Upper lobe of left lung (tissue), 6 donors: ENCODE measurements at places on chromosomes 12 and 14. TPM values are rescaled to one million over a fixed set of nuclear protein-coding genes. Genes with fewer than 3 reads are reported as not detected.

DNA sequence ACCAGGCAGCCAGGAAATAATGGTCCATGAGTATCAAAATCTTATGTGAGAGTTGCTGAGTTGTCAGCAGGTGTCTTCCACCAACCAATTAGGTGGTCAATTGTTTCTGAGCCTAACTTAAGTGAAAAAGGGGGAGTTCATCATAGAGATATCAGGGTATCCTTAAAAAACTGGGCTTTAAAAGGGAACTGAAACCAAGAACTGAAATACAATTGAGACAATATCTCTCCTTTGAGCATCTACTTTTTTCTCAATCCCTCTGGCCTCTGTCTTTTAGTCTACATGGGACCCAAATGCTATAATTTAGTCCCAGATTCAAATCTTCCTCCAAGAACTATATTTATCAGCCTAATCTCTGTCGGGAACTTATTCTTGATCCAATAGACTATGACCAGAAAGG is 201.0 kb downstream of the BTG1 start:
- DNase-seq, result no peak

SERPINA5 gene
- 1.2 TPM for total RNA-seq

FBLN5 gene
- total RNA-seq, result 132 TPM

GRCh38 chr12:91703491-91704283 is 442.0 kb downstream of the BTG1 start:
- no peak for DNase-seq

TGFB3 gene
- 12.0 TPM for total RNA-seq

UNG gene
- 9.4 TPM for total RNA-seq

GRCh38 chr14:93045211-93045674 is 70.5 kb downstream of the ITPK1 start:
- DNase-seq, result no peak

GRCh38 chr12:12449533-12450025 is 92.7 kb downstream of the BORCS5 start:
- no peak for DNase-seq

- DNase-seq, result no peak
Measured at GRCh38 chr12:123519141-123520001, 14.1 kb downstream of the RILPL1 start.

DNA sequence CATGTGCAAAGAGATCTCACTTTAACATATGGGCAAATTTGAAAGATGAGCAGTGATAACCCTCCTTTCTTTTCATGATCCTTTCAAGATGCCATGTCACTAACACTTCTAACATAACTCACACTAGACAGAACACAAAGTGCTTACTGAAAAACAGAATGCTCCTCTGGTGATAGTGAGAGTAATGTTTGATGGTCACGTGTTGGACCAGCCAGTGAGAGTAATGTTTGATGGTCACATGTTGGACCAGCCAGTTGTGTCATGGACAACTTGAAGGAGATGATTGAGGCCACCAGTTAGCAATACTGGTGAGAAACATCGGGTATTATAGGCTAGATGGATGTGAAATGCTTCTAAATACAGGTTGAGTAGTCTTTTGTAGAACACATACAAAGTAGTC is 5.7 kb downstream of the NEUROD4 start:
- no peak for DNase-seq

DNA sequence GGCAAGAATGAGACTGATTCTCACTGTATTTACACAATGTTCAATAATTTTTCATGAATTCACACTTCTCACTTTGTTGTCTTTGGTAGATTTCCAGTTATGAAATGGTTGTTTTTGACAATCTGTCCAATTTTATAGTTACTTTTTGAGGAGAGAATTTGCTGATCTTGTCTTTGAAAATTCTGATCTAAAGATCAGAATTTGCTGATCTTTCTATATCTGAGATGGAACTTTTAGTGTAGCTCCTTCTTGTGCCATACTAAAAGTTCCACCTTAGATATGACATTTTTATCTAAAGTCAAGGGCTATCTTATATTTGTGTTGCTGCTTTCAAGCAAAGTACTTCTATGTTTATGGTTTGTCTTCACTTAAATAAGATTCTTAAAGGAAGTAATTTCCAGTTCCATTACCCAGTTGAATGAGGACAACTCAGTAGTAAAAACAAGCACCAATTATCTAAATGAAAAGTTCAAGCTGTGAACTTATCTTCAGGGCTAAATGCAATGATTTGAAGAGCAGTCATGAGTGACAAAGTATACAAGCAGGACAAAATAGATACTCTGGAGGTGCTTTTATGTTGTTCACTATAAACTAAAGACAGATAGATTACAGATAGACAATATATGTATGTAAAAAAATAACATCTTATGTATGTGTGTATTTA is 76.4 kb upstream of the FOXG1 start:
- DNase-seq, result no peak

- DNase-seq, result no peak
Measured at GRCh38 chr12:102953221-102953620, 4.3 kb upstream of the ASCL1 start.

DNA sequence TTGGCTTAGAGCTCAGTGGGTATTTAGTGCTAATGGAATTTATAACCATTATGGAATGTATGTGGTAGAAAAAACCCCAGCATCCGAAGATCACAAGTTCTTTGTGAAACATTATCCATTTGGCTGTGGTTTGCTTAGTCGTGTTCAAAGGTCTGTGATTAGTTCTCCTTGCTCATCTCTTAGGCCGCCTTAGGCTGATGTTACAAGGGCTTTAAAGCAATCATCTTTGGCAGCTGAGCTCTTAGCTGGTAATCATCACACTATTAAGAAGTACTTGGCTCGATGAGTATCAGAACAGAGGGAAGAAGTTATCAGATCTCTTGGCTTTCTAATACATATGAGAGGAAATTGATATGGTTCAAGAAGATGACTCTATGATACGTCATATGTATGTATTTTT is 124.1 kb upstream of the E2F7 start:
- DNase-seq, result no peak

- DNase-seq, result no peak
Measured at GRCh38 chr12:106046301-106046846, 92.4 kb downstream of the NUAK1 start.

GRCh38 chr12:57237932-57238853 is 8.7 kb downstream of the SHMT2 start:
- no peak for DNase-seq

- DNase-seq, result no peak
Measured at GRCh38 chr12:129961091-129961490, 57.3 kb upstream of the TMEM132D start.

GDF3 gene
- total RNA-seq, result not detected

DNA sequence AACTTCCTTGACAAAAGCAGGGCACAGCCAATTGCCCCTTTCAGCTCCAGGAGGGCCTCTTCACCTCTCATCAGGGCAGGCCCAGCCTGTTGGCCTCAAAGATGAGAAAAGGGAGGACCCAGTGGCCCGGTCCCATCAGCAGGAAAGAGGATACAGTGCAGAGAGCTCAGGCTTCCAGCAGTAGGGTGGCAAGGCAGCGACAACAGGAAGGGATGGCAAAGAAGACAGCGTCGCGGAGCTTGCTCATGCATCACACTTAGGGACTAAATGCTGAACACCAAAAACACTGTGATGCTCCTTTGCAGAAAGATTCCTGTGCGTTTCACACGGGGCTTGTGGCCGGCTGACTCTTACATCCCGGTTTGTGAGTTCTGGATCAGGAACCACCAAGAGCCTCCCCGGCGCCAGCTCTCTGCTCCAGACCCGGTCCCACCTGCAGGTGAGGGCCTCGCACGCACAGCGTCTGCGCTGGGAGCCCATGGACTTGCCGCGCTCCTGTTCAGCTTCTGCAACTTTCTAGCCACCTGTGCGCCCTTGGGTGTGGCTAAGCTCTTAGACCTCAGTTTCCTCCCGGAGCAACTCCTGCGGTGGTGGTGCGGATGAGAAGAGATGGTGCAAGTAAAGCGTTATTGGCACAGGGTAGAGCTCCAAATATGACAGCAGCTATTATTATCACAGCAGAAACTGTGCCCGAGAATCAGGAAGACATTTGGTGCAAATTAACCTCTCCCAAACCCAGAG is 15.3 kb upstream of the BCL7A start:
- no peak for DNase-seq

BLOC1S1 gene
- 34.6 TPM for total RNA-seq

ITGB7 gene
- 3.9 TPM for total RNA-seq

HOXC13 gene
- total RNA-seq, result not detected

DNA sequence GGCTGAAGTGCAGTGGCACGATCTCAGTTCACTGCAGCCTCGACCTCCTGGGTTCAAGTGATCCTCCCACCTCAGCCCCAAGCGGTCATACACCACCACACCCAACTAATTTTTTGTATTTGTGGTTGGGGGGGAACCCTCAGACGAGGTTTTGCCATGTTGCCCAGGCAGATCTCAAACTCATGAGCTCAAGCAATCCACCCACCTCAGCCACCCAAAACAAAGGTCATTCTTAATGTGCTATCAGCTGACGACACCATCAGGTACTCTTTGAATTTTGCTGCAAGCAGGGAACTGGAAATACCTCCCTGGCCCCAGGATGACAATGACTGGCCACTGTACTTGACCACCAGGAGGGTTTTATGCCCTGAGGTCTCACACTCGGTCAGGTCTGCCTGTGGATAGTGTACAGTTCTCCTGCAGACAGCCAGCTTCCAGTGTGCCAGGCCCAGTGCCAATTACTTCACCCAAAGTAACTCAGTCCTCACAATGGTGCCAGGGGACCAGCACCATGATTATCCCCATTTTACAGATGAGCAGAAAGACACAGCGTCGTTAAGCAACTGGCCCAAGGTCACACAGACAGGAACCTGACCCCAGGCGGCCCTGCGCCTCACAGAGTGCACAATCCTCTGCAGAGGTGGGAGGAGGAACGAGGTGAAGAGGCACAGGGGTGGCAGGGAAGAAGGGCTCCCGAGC is 42.9 kb downstream of the ITPK1 start:
- no peak for DNase-seq

DNA sequence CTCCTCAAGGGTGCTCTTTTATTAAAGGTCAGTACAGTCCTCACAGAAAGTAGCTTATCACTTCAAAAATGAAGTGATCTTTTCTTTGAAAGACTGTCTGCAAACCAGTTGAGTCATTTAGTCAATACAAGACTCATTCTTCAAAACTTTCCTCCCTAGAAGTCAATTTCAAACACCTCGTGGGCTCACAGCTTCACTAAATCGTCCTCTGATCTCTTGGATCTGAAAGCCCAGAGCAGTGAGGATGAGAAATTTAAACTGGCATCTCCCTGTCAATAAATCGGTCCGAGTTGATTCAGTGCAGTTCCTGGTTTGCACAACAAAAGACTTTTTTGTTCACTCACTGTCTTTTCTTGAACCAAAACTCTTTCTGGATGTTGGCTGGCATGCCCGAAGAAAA is 44.5 kb downstream of the NUAK1 start:
- no peak for DNase-seq

- no peak for DNase-seq
Measured at GRCh38 chr12:20463913-20464524, 95.7 kb downstream of the PDE3A start.

TAC3 gene
- total RNA-seq, result not detected

- no peak for DNase-seq
Measured at GRCh38 chr12:116045150-116045549, 232.3 kb downstream of the MED13L start.

DNA sequence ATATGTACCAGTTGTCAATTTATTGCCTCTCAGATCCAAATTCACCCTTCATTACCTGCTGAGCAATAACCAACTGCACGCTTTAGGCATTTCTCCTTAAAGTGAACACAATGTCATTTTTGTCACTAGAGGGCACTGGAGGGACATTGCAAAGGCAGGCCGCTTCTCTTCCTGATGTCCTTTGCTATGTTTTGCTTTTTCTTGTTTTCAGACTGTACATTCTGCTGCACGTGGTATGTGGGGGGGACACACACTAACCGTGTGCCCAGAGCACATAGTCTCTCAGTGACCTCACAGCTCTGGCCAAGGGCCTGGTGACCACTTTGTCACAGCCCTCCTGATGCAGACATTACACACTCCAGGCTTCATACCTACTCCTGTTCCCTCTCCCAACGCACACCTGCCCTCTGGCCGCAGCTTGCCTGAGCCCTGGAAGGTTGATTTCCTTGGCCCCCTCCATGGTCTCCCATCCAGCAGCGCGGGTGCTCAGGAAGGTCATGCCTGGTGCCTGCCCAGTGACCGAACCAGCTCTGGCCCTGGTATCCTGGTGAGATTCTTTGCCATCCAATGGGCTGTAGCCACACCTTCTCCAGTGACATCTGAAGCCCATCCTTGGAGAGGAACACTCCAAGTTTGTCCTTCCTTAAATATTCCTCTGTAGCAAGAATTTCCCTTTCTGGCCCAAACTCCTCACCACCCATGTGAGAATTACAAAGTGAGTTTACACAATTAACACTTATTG is 39.9 kb downstream of the MYO1H start:
- no peak for DNase-seq

GRCh38 chr14:74475678-74476077 is 17.4 kb downstream of the NPC2 start:
- no peak for DNase-seq

GRCh38 chr12:43973385-43973784 is 137.5 kb downstream of the TMEM117 start:
- no peak for DNase-seq

DNA sequence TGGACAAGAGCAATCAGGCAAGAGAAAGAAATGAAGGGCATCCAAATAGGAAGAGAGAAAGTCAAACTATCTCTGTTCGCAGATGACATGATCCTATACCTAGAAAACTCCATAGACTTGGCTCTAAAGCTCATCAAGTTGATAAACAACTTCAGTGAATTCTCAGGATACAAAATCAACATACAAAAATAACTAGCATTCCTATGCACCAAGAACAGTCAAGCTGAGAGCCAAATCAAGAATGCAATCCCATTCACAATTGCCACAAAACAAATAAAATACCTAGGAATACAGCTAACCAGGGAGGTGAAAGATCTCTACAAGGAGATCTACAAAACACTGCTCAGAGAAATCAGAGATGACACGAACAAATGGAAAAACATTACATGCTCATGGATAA is 417.5 kb upstream of the ATP2B1 start:
- DNase-seq, result no peak

DNA sequence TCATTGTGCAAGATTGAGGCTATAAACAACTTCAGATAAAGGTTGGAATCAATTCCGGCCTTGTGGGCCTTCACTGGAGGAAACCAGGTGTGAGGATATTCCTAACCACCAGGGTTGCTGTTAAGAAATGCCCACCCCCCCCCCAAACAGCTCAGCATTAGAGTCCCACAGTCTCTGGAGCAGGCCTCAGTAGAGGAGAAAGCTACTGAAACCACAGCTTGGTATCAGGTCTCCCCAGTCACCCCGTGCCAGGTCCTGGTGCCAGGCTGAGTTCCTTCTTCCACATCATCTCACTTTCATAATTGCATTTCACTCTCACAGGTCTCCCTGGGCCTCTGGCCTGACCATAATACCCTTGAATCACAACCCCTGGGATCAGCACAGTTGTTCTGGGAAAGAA is 12.5 kb downstream of the GALNT6 start:
- no peak for DNase-seq

GRCh38 chr12:29722164-29722563 is 61.6 kb downstream of the TMTC1 start:
- DNase-seq, result no peak

GRCh38 chr12:57888409-57889157 is 42.1 kb upstream of the CTDSP2 start:
- DNase-seq, result no peak

GRCh38 chr12:40344312-40344711 is 119.5 kb downstream of the LRRK2 start:
- no peak for DNase-seq

GRCh38 chr14:104505085-104506074 is 74.2 kb upstream of the C14orf180 start:
- DNase-seq, result peak; percentile 72

- DNase-seq, result no peak
Measured at GRCh38 chr12:121789233-121789781, 4.2 kb downstream of the RHOF start.

- no peak for DNase-seq
Measured at GRCh38 chr14:20791187-20791586, 10.1 kb downstream of the RNASE6 start.
